ENCODE measurements at places on chromosomes 7 and 10. TPM values are rescaled to one million over a fixed set of nuclear protein-coding genes. Genes with fewer than 3 reads are reported as not detected.

Gene CFAP46
- total RNA-seq: 1.7 TPM

Gene LIPF
- total RNA-seq: not detected

Gene TMEM229A
- not detected for total RNA-seq

Gene SPDYE1
- total RNA-seq: not detected

Gene TNKS2
- total RNA-seq: 26.7 TPM

Gene PTPRZ1
- total RNA-seq: not detected

Gene ANXA8L1
- 87.4 TPM for total RNA-seq

Gene ITIH5
- 0.08 TPM for total RNA-seq

Gene ADARB2
- total RNA-seq: not detected

Gene GFRA1
- total RNA-seq: 12.3 TPM

Gene FAM24B
- 16.3 TPM for total RNA-seq

Gene ZNF282
- 25.8 TPM for total RNA-seq

Gene PHYHIPL
- 0.54 TPM for total RNA-seq

Gene LIPJ
- not detected for total RNA-seq
